ENCODE measurements at places on chromosomes 4 and X.
A peak's percentile ranks its signal among the peaks of the same experiment; 100 is the strongest.

- DNase-seq, result no peak
Observed at GRCh38 chr4:140176735-140177134, 22.8 kb upstream of the MAML3 start.

DNA sequence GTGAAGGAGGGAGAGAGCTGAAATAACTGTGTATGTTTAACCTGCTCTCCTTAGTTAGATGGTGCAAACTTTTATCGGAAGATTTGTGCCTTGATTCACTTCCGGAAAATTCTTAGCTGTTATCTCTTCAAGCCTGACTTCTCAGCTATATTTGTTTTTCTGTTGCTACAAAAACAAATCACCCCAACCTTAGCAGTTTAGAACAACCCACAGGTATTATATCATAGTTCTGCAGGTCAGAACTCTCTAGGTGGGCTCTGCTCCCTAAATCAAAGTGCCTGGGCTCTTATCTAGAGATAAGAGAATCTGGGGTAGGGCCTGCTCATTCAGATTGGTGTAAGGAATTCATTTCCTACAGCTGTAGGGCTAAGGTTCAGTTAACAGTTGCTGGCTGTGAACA is 15.1 kb upstream of the CEP135 start:
- DNase-seq, result no peak

GRCh38 chr4:122703868-122704267 is 28.6 kb upstream of the BBS12 start:
- DNase-seq, result no peak

GRCh38 chr4:153634738-153635353 is 49.2 kb upstream of the TLR2 start:
- no peak for DNase-seq

DNA sequence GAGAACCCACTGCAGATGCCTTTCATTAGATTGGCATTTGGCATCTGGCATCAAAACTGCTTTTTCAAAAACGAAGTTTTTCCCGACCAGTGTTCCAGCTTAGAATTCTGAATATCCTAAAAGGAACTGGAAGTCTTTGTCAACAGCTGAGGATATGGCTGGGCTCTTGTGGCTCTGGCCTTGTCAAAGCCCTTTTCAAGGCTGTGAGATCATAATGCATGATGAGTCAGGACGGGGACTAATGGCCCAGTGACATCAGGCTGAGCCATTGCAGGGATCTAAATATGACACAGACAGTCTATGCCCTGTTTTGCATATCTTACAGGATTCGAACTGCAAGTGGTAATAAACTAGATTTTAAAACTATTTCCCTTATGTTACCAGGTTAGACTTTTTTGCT is 306.4 kb downstream of the PTTG2 start:
- no peak for DNase-seq

DNA sequence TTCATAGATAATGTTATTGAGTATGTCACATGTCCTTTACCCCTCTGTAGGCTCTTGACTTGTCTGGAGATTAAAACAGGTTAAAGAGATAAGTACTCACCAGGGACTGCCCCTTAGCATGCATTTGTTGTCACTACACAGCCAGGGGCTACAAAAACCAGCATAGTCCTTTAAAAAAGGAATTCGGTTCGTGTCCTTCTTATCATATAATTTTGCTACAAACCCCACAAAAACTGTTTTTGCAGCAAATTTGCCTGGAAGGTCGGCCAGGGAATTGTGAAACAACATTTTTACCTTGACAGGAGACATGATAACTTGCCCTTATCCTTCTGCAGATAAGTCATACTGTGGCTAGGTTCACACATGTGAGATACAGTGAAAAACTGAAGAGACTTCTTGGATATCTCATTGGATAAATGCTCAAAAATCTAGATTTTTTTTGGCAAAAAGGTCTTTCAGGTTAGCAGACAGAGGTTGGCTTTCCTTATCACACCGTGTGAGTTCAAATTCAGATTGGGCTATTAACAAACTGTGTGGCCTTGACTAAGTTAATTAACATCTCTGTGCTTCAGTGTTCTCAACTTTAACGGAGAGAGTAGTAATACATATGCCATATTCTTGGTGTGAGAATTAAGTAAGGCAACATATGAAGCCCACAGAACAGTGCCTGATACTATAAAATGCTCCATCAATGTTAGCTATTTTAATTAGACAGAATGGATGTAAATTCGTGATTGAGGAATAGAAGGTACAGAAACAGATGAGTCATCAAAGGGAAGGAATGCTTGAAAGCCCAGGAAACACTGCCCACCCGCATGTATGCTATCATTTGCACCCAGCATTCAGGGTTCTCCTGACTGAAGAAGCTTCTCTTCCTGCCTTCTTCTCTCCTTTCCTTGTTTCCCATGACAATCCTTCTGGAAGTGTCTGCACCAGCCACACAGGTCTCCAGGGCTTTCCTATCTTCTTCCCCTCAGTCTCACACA is 30.0 kb downstream of the FAM9C start:
- no peak for DNase-seq

DNA sequence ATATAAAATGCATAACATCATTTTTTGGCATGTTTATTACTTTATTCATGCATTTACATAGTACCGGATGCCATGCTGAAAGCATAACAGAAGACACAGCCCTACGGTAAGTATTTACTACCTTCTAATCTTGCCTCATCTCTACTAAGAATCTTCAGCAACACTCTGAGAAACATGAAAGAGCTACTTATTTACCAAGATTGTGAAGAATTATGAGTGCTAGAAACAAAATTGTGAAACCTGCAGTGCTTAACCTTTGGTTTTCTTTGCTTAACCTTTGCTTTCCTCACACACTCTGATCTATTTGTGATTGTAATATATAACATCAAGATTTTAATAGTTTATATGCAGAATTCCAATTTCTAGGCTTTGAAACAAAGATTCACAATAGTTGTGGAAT is 7.4 kb downstream of the ANTXR2 start:
- DNase-seq, result no peak

DNA sequence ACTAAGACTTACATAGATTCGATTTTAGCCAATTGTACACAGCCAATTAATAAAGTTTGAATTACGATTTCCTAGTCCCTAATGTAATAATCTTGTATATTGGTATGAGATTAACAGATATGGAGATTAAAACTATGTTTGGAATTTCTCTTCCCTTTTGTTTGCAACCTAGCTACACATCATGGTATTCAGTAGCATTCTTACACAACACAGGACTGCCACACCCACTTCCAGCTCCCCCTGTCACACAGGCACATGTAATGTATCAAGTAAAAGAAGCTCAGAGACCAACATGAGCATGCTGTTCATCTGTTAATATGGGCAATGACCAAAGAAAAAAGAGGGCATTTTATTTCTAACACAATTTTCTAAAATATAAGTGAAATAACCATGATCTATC is 12.8 kb downstream of the SLC6A14 start:
- no peak for DNase-seq

- no peak for DNase-seq
Observed at GRCh38 chr4:11230866-11231265, 197.8 kb downstream of the HS3ST1 start.

GRCh38 chrX:133892337-133892736 is 93.1 kb downstream of the GPC3 start:
- no peak for DNase-seq

DNA sequence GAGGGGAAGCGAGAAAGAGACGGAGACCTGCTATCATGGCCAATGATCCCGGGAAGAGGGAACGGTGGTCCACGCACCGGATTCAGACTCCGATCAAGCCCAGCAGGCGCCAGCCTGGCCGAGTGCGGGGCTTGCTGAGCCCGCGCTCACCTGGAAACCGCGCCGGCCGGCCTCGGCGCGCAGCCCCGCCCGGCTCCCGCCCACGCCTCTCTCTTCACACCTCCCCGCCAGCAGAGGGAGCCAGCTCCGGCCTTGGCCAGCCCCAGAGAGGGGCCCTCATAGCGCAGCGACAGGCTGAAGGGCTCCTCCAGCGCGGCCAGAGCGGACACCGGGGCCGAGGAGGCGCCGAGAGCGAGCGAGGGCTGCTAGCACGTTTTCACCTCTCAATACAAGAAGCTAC is 36.8 kb upstream of the SPANXN2 start:
- DNase-seq, result no peak

GRCh38 chr4:163139048-163139447 is 27.6 kb downstream of the NAF1 start:
- DNase-seq, result no peak

- DNase-seq, result no peak
Observed at GRCh38 chr4:188839704-188840103, 700.5 kb downstream of the TRIML1 start.

GRCh38 chr4:26787461-26788340 is 72.9 kb upstream of the STIM2 start:
- DNase-seq, result peak; percentile 16

DNA sequence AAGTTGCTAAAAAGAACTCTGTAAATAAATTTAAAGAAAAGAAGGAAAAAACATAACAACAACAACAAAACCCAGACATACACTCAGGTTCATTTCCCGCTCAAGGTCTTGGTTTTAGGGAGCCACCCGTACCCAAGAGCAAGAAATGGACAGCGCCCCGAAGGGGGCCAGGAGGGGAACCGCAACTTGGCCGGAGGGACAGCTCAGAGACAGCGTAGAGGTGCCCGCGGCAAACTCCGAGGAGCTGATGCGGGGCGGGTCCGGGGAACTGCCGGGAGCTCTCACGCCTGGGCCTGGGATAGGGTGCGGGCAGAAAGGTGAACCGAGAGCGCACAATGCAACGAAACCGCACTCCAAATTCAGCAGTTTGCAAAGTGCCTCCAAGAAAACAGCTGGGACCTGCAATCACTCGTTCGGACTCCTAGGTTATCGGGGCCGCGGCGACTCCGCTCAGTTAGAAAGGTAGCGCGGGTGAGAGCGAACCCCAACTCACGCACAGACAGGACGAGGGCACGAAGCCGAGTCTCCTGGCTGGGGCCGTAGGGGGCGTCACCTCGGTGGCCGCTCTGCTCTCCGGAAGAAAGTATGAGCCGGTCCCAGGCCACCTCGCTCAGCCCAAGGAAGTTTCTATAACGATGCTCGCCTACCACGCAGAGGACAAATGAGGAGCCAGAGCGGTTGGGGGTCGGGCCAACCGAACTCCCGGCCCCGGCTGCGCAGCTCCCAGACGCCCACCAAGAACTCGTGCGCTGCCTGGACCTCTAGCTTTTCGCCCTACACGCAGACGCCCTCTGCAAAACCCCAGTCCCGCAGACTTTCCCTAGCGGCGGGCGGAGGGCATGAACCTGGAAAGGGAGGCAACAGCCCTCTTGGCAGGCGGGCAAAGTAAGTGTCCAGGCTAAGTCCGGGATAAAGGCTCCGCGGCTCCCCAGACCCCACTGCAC is 1.4 kb downstream of the NDNF start:
- peak; percentile 15 for DNase-seq

DNA sequence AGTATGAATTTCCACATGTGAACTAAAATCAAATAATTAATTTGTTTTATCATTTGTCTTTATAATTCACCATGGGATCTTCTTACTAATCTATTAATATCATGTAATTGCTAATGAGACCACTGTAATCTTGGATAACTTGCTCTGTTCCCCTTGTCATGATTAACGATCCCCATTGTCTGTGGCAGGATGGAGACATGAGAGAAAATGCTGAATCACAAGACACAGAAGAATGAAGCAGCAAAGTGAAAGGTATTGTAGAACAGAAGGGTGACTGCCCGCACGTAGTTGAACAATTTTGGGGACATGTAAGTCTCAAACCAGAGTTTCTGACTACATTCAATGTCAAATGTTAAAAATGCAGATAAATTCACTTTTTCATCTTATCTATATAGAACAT is 135.2 kb downstream of the EPHA5 start:
- no peak for DNase-seq

- DNase-seq, result no peak
Observed at GRCh38 chr4:20960291-20960690, 260.0 kb downstream of the PACRGL start.

DNA sequence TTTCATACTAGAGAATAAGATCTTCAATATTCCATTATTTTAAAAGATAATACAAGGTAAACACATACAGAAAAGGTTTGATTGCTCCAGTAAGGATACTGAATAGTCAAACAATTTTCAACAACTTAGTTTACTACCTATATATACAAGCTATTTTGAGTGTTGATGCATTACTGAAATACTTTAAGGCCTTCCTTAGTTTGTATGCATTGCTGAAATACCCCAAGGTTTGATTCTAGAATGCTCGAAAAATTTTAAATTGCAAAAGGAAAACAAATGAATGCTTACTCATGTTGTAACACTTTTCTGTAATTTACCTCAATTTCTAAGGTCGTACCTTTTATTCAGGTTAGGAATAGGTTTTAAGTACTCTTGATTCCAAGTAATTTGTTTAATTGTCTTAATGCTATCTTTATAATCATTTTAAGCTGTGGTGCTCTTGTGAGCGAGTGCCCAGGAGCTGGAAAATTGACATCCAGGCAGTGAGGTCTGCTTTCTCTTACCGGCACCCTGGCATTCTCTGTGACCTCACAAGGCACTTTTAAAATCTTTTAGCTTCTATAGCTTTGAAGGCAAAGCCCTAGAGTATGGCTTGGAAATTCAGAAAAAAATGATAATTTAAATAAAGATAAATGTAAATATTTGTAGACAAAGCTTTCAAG is 114.0 kb downstream of the BMPR1B start:
- DNase-seq, result no peak

DNA sequence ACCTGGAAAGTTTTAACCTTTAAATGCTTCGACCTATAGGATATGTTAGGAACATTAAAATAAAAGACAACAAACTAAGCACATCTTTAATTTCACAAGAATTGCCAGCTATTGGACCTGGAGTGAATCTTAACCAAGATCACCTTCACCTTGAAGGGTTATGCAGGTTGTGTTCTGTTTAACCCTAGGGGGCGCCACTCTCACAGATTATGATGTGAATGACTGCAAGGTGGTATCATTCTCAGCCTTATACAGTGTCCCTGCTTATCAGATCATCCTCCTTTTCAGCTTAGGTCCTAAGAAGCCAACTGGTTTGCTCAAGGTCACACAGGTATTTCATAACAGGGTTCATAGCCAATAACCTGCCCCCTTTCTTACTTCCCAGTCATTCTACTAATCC is 23.5 kb downstream of the INTS6L start:
- DNase-seq, result peak; percentile 20

- DNase-seq, result no peak
Observed at GRCh38 chrX:150036181-150036580, 97.9 kb upstream of the EOLA2 start.

- no peak for DNase-seq
Observed at GRCh38 chr4:4778554-4778953, 80.9 kb upstream of the MSX1 start.

- no peak for DNase-seq
Observed at GRCh38 chr4:57078685-57079521, 31.3 kb downstream of the IGFBP7 start.

DNA sequence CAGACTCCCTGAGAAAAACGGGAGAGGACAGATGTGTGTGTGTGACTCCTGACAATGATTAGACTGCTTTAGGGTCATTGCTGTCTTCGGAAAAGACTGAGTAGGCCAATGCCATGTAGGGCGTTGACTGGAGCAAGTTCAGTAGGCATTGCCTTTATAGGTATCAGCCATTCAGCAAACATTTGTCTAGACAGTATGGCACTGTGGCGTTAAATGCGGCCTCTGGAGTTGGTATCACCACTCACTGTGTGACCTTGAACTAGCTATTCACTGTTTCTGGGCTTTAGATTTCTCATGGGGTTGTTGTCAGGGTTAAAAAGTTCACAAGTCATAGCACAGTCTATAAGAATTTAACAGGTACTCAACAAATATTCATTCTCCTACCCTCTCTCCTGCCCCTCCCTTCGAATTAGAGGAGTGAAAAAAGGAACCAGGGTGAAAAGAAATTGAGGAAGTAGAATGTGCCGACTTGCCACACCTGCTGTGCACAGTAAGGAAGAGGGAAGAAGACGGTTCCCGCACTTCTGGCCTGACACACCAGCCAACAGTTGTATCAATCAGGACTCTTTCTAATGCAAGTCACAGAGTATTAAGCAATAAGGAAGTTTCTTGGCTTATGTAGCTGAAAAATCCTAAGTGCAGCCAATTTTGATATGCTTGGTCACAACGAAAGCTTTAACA is 83.2 kb upstream of the PLAC8 start:
- DNase-seq, result no peak
